GM23338 (cell line): ENCODE measurements at places on chromosomes 3 and 15. TPM values are rescaled to one million over a fixed set of nuclear protein-coding genes. Genes with fewer than 3 reads are reported as not detected.

DNA sequence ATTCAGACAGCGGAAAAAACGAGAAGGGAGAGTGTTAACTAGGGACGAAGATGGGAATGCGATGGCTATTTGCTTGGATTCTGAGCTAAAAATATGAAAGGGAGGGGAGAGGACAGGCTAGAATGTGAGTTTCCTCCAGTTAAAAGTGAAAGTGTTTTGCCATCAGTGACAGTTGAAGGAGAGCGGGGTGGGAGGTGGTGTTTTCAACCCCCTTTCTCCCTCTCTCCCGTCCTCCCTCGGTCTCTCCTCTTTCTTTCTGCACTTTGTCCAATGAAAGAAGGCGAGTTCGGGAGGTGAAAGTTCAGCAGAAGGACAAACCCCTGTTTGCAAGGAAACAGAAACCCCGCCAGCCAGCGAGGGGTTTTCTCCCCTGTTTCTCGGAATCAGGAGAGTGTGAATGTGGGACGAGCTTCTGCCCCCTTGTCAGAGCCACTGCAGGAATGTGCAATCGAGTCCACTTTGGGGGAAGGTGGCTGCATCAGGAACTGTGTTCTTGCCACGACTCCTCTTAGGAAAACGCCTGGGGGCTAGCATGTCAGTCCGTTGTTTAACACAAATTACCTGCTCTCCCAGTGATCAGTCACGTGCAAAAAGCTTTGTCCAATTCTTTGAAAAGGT, 975 bp upstream of the FOXP1 start:
- DNase-seq: peak; percentile 59

- no peak for DNase-seq
Measured at GRCh38 chr3:144754076-144754783, 782.6 kb downstream of the DIPK2A start.

GRCh38 chr15:91021516-91022074, 799 bp downstream of the VPS33B start:
- DNase-seq: no peak

DNA sequence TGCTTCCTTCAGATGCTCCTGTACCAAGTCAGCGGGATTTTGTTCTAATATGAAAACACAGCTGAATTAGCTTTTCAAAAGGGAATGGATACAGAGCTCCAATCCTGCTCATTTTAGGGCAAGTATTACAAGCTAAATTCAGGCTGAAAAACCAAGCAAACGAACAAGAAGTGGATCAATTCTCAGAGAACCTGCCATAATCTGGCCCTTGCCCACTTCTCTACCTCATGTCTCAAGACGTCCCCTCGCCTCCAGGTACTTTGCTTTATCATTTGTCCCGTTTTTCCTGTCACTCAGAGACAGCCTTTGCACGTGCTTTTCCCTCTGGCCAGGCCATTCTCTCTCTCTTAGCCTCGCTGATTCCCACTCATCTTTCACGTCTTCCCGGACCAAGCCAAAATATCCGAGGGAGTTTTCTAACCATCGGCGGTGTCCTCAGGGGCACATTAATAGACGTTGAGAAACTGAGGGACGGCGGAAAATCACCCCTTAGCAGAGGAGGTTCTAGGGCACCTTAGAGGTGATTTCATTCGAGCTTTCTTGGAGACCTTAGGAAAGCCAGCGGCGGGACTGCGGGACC, 654 bp downstream of the SUSD5 start:
- peak; percentile 25 for DNase-seq

GRCh38 chr3:124529826-124530571, 200.3 kb upstream of the UMPS start:
- DNase-seq: peak; percentile 63

DNA sequence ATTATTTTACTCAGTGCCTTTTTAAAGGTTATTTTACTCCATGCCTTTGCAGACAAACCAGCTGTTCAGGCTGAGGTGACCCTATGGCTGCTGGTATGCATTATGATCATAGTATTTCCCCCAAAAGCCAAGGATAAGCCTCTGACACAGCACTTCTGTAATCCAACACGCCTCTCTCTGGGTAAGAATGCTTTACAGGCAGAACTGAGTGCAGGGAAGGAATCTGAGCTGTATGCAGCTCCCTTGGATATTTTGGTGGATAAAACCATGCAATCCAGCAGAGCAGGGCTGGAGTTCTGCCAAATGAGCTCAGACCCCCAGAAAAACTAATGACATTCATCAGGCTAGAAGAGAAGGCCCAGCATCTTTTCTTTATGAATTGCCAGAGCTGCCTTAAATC, 11.7 kb upstream of the MAP1A start:
- DNase-seq: no peak

- DNase-seq: no peak
Measured at GRCh38 chr3:58667229-58667628, 655 bp upstream of the FAM3D start.

- DNase-seq: no peak
Measured at GRCh38 chr15:94246016-94246415, 14.7 kb downstream of the MCTP2 start.

Gene ALG1L2
- polyA plus RNA-seq: 0.80 and 0.87 TPM in 2 replicates

Gene CCR9
- polyA plus RNA-seq: not detected in 2 replicates

Gene ATP13A3
- polyA plus RNA-seq: 17.2 and 20.0 TPM in 2 replicates

Gene ITIH3
- polyA plus RNA-seq: not detected in 2 replicates

Gene PRR20G
- 0.21 and 0.39 TPM in 2 replicates for polyA plus RNA-seq
